Stimulated activated CD8-positive, alpha-beta memory T cell treated with anti-CD3 and anti-CD28 coated beads, Interleukin-4, amount 100 ng/mL, for 24 hours (primary cell): ENCODE measurements at places on chromosomes 13 and 19.
A peak's percentile ranks its signal among the peaks of the same experiment; 100 is the strongest.

DNA sequence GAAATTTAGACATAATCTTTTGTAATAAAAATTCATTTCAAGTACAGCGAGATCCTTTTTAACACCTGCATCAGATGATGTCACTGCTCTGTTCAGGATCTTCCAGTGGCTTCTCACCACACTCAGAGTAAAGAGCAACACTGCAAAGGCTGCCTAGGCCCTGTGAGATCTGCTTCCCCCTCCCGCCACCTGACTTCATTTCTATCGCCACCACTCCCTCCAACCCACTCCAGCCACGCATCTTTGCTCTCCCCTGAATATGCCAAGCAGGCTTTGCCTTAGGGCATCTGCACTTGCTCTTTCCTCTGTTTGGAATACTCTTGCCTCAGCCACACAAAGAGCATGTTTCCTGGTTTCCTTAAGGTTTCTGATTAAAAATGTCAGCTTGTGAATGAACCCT, 58.3 kb downstream of the MBNL2 start:
- DNase-seq = no peak

- DNase-seq = no peak
Measured at GRCh38 chr13:52406629-52407028, 657 bp upstream of the THSD1 start.

DNA sequence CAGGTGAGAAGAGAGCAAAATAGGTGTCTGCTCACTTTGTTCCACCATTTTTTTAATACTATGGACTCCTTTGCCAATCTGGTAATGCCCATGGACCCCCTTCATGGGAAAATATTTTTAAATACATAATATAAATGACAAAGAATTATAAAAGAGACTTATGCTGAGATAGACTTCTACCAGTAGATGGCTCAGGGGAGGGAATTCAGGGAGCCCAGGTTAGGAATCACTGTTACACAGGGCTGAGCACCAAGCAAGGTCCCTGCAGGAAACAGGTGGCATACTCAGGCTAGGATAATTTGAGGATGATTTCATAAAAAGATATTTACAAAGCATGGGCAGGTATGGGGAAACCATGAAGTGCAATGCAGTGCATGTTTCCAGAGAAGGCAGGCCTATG, 525.9 kb downstream of the FGF9 start:
- DNase-seq = no peak

- peak; percentile 41 for DNase-seq
Measured at GRCh38 chr13:98484289-98485219, 92.4 kb downstream of the STK24 start.

- peak; percentile 61 for DNase-seq
Measured at GRCh38 chr19:16041299-16041990, 34.9 kb upstream of the TPM4 start.

DNA sequence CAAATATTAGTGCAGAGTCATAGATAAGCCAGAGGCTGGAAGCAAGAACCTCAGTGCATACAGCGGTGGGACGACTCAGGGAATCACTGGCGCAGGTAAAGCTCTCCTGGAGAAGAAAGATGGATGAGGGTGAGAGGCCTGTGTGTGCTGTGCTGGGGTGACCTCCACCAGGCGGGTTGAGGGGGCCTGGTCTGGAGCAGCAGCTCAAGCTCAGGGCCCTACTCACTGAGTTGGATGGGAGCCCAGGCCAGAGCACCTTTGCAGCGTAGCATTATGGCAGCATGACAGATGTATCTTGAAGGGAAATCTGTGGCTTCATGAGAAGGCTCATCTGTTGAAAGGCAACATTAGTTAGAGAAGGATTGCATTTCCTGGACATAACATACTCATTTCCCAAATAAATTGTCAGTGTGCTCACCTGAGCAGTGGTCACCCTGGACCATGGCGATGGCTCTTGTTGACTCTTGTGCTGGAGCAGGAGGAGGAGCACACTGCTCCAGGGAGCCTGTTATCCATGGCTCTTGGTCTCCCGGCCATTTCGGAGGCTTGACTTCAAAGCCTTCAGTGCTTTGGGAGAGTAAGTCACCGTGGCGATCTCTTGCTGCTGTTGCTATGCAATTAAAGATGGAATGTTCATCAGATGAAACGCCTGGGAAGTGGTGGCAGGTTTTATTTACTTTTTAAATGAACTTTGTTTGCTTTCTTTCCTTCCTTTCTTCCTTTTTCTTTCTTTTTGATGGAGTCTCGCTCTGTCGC, 25.0 kb downstream of the HNRNPM start:
- DNase-seq = no peak

GRCh38 chr13:46739447-46740098, 57.4 kb downstream of the ESD start:
- no peak for DNase-seq
